Vagina (tissue), 2 donors: ENCODE measurements at places on chromosomes 12 and 14.

DNA sequence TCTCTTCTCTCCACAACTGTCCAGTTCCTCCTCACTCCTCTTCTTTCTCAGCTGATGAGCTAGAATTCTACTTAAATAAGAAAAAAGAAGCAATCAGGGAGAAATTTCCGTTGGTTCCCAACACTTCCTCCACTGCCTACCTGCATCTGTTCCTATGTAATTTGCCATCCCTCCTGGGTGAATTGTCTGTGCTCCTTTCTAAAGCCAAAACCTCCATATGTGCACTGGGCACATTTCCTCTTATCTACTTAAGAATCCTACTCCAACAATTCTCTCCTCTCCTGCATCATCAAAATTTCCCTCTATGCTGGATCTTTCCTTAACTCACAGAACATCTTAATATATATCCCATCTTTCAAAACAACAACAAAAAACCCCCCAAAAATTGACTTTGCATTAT lies 35.2 kb downstream of the GPR65 start:
- no peak for DNase-seq

GRCh38 chr12:25271486-25272098 lies 20.9 kb upstream of the KRAS start:
- no peak for DNase-seq

DNA sequence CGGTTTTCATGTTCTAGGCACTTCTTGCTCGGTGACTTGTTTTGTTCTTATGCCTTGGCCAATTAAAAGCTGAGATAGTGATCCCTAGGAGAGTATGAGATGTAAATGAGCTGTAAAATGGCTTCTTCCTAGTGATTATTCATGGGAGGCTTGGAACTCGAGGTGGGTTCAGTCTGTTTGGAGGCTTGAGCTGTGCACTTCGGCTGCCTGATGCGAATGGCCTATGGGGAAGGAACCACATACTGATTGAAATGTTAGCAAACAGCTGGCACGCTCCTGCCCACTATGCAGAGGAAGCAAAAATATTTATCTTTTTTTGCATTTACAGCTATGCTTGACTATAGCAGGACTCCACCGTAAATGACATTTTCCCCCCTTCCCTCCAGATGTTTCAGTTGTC lies 75.5 kb downstream of the PLXNC1 start:
- no peak for DNase-seq

- no peak for DNase-seq
Measured at GRCh38 chr14:106651016-106651415, 1124.6 kb downstream of the TMEM121 start.

DNA sequence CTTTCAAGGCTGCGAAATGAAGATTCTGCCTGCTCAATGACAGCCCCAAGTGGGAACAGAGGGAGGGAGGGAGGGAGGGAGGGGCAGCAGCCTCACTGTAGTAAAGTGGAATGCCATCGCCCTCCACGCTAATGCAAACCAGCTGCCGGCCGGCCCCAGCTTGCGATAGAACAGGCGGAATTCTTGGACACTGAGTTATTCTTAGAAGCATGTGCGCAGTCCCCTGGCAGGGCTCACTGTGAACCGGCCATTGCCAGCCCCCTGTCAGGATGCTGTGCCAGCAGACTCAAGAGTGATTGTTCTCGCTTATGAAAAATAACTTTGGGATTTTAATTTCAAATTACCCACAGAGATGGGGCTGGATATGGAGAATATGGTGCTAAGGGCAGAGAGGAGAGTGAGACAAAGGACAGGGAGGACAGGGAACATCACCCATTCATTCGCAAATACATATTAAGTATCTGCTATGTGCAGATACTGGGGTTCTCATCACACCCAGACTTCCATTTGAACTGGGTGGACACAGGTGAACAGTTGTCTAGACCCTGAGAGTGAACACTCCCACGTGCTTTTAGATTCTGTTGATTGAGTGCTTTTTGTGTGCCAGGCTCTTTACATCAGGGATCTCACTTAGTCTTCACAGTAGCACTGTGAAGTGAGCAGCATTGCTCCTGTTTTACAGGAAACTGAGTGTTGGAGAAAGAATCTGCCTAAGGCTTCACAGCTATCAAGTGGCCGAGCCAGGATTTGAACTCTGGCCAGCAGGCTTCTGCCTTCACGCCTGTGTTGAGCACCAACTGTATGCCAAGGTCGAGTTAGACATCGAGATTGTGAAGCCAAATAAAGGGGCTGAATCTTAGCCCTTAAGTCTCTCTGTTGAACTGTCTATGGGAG lies 192.9 kb downstream of the C12orf75 start:
- no peak for DNase-seq

DNA sequence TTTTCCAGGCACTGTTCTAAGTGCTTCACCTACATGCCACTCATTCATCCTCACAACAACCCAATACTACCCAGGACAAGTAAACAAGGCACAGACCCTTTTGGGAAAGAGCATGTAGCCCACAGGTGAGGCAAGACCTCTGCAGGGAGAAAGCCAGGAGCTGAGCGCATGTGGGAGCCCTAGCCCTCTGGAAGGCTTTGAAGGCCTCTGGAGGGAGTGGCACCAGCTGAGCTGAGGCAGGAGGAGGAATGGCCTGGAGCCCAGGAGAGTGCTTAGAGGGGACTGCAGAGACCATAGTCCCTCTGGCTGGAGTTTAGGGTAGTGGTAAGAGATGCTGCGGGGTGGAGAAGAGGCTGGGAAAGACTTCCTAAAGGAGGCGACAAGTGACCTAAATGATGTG lies 516.5 kb downstream of the FUT8 start:
- DNase-seq = no peak

DNA sequence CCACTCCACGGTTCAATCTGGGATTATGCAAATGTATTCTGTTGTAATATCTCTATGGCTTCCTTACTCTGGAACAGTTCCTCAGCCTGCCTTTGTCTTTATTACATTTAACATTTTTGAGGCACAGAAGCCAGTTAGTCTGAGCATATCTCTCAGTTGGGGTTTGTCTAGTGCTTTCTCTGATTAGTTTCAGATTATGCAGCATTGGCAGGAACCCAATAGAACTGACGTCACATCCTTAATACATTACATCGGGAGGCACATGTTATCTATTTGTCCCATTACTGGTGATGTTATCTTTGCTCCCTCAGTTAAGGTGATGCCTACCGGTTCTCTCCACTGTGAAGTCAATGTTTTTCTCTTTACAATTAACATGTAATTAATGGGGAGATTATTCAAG lies 62.4 kb downstream of the PPM1A start:
- DNase-seq = no peak

GRCh38 chr14:83842547-83842946 lies 1687.4 kb upstream of the FLRT2 start:
- no peak for DNase-seq

DNA sequence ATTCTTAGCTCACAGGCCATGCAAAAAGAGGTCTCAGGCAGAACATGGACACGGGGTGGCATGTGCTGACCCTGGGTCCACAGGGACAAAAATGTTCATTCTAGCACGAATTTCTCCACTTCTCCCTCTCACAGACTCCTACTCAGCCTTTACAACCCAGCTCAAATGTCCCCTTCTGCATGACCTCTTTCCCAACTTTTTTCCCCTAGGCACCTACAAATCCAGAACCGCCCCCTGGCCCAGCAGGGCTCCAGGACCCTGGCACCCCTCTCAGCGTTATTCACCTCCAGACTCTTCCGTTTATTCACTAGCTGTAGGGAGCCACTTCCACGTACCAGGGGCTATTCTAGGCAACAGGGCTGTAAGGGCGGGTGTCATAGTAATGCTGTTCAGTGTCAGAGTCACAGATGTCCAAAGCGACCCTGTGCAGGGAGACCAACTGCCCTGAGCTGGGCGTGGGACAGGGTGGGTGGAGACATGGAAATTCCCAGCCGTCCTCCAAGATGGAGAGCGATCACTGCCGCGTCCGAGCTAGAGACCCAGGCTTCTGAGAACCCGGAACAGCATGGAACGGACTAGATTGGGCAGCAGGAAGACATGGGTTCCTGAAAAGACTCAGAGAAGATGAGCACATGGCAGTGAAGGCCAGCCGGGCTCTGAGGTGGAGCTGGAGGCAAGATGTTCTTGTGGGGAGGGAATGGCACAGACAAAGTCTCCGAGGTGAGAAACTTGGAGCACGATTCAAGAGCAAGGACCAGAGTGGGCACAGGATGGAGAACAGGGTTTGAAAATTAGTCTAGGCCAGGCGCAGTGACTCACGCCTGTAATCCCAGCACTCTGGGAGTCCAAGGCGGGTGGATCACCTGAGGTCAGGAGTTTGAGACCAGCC lies 274.9 kb upstream of the RTL1 start:
- DNase-seq = peak; percentile 69

DNA sequence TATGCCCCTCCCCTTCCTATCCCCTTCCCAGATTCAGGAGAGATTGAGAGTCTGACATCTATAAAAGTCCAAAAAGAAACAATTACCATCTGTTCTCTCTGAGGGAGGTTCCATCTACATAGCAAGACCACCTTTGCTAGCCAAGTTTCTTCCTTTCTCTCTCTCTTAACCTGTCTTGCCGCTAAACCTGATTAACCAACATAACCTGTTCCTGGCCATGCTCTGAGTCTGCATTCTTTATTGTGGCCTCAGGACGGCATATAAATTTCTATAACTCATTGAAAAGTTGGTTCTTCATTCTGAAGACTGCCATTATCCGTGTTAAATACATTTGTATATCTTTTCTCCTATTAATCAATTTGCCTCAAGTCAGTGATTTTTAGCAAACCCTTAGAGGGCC lies 594.0 kb downstream of the KCNH5 start:
- DNase-seq = no peak

DNA sequence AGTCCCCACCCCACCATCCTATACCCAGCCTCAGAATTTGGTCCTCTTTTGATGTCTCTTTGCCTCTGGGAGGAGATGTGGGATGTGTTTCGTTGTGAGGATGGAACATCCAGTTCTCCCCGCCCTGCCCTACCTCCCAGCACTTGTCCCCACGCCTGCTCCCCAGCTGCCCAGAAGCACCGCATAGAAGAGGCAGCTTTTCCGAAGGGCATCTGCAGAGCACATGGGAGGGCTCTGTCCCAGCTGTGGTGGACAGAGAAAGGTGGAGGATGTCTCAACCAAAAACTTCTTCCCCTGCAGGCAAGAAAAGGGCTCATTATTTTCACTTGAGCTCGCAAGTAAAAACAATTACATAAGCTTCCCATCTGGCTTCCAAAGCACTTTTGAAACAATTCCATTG lies 302.6 kb downstream of the PCNX1 start:
- DNase-seq = no peak

DNA sequence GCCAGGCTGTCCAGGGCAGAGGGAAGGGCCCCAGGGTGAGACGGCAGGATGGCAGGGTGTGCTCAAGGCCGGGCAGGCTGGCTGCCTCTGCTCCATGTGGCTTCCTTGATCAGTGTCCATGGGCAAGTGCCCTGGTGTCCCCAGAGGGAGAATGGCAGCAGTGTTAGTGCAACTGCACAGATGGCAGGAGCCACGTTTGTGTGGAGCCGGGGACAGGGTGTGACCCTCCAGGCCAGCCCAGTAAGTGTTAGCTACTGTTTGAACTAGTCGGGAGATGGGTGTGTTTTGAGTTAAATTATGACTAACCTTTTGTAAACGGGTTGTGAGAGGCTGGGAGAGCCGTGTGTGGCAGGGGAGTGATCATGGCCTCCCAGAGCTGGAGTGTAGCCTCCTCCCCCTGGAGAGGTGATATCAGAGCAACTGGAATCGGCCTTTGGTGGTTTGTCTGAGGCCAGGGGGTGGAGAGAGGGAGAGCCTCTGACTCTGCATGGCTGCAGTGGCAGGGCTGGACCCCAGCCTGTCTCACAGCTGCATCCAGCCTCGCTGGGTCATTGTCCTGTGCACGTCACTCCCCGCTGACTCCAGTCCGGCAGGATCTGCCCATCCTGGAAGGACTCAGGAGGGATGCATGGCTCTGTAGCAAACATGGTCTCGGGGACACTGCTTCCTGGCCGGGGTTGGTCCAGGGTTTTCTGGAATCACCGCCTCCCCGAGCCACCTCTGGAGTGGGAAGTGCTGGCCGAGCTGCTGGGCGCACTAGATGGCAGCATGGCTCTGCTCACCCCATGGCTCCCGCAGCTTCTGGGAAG lies 27.8 kb downstream of the AACS start:
- no peak for DNase-seq

DNA sequence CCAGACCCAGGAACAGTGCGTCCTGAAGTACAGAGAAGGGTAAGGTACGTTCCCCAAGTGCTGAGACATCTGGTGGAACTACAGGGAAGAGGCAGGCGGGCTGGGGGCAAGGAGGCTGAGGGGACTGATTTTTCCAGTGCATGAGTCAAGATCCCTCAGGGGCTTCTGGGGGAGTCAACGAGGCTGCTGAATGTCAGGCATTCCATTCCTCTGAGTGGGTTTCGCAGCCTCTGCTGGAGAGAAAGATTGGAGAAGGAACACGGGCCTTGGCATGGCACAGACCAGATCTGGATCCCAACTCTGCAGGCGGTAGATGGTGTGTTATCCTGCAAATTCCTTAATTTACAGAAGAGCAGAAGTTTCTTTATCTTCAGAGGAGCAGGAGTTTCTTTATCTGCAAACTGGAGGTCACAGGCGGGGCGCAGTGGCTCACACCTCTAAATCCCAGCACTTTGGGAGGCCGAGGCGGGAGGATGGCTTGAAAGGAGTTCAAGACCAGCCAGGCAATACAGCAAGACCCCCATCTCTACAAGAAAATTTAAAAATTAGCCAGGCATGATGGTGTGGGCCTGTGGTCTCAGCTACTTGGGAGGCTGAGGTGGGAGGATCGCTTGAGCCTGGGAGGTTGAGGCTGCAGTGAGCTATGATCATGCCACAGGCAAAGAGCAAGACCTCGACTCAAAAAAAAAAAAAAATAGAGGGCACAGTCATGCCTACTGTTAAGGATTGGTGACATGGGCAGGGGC lies 132.6 kb upstream of the MAP1LC3B2 start:
- DNase-seq = peak; percentile 92

- peak; percentile 94 for DNase-seq
Measured at GRCh38 chr14:90382491-90383125, 14.2 kb upstream of the CALM1 start.

GRCh38 chr14:65195042-65195719 lies 92.9 kb upstream of the MAX start:
- DNase-seq = no peak

DNA sequence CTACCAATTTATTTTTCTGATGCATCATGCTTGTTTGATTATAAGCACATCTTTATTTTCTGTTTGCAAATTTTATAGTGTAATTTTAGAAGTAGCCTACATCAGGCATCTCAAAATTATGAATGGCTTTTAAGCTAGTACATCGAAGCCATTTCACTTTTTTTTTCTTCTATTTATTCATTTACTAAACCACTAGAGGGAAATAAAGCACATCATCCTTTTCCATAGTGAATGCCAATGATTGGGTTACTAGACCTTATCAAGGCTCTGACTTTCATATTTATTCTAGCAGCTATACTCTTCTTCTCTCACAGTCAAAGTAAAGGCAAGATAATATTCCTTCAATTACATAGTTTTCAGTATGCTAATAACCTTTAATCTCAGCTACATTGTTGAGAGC lies 736.4 kb upstream of the LRFN5 start:
- DNase-seq = no peak

- no peak for DNase-seq
Measured at GRCh38 chr12:6424866-6425265, 19.9 kb upstream of the CD27 start.

DNA sequence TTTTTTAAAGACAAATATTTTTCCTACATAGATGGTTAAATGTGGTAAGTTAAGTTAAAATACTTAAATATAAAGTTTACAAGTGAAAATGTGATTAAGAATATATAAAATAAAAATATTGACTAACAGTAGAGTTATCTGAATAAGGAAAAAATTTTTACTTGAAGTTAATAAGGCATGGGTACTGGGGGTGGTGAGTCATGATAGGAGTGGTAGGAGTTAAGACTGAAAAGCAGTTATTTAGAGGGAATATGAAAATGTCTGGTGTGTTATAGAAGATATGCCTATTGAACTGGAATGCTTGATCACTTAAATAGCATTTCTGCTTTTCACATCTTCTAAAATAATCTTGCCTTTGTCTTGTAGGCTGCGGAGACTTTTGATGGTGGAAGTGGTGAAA lies 68.7 kb downstream of the CCDC91 start:
- DNase-seq = no peak
